ENCODE measurements at places on chromosomes 4 and X.

GRCh38 chrX:139692506-139692849, 15.5 kb downstream of the MCF2 start:
- DNase-seq, result no peak

DNA sequence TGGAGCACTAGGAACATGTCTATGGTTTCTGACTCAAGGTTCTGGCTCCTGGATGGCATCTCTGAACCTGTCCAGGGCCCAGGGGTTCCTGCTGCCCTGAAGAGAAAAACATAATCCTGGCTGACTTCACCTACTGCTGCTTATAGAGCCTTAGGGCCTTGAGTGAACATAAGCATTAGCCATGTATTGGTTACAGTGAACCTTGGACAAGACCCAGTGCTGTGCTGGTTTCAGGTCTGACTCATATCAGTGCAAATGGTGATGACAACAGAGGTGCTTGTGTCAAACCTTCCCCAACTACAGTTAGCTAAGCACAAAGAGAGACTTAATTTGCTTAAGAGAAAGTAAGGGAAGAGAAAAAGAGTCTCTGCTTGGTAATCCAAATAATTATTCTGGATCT, 1047.2 kb downstream of the GLUD2 start:
- no peak for DNase-seq

- no peak for DNase-seq
Observed at GRCh38 chr4:139234253-139234652, 45.8 kb downstream of the MGARP start.

GRCh38 chr4:151455212-151455611, 46.2 kb downstream of the FHIP1A start:
- DNase-seq, result no peak

- DNase-seq, result no peak
Observed at GRCh38 chr4:101187841-101188240, 159.5 kb downstream of the PPP3CA start.

GRCh38 chr4:164997324-164997723, 19.9 kb upstream of the TRIM61 start:
- DNase-seq, result no peak

DNA sequence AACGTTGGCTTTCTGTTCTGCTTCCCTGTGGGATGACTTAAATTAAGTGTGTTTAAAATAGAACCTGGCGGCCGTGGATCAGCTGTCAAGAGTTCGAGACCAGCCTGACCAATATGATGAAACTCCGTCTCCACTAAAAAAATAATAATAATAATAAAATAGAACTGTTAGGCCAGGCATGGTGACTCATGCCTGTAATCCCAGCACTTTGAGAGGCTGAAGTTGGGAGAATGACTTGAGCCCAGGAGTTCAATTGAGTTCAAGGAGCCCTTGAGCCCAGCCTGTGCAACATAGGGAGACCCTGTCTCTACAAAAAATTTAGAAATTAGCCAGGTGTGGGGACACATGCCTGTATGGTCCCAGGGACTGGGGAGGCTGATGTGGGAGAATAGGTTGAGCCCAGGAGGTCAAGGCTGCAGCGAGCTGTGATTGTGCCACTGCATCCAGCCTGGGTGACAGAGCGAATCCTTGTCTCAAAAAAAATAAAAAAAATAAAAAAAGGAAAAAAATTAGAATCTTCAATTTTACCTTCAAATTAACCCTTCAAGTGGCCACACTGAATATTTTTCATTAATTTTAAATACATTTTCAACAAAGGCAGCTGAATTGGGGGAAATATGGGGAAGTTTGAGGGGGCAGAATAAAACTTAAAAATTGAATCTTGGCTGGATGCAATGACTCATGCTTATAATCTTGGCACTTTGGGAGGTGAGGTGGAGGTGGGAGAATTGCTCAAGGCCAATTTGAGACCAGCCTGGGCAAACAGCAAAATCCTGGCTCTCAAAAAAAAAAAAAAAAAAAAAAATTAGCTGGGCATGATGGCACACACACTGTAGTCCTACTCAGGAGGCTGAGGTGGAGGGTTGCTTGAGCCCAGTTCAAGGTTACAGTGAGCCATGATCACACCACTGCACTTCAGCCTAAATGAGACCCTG, 31.8 kb upstream of the HSD17B13 start:
- no peak for DNase-seq

DNA sequence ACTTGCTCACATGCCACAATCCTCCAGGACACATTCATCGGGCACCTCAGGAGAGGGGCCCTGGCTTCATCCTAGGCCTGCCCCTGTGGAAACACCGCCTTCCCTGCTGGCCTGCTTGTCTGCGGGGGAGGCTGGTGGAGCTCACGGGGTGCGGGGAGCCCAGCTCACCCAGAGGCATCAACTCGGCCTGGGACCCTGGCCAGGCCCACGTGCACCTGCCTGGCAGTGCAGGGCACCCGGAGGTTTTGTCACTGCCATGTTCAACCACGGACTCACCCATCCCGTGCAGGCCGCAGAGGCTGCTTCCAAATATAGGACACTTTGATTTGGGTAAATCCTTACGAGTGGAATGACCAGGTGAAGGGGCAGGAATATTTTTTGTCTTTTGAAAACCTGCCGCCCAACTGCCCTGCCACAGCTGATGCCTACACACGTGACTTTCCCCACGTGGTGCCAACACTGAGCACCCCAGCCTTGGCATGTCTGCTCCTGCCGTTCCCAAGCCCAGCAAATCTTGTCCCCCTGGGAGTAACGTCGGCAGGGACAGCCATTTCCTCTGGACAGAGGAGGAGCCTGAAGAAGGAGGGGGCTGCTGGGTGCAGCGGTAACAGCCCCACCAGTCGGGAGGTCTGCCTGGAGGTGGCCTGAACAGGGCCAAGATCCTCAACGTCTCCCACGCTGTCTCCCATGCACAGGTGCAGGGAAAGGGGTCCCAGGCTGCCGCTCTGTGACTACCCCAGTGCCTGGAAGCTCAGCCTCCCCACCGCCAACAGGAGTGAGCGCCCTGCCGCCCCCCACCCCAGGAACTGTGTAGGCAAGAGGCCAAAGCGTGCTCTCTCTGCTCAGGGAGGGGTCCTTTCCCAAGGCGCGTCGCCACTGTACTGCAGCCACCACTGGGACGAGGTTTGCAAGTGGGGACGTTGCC, 8.5 kb downstream of the MXD4 start:
- DNase-seq, result no peak

- DNase-seq, result no peak
Observed at GRCh38 chr4:86011117-86011516, 348.7 kb downstream of the MAPK10 start.

- no peak for DNase-seq
Observed at GRCh38 chr4:1727117-1728031, 6.1 kb downstream of the TACC3 start.

GRCh38 chrX:43373032-43373431, 283.1 kb upstream of the MAOA start:
- DNase-seq, result no peak

DNA sequence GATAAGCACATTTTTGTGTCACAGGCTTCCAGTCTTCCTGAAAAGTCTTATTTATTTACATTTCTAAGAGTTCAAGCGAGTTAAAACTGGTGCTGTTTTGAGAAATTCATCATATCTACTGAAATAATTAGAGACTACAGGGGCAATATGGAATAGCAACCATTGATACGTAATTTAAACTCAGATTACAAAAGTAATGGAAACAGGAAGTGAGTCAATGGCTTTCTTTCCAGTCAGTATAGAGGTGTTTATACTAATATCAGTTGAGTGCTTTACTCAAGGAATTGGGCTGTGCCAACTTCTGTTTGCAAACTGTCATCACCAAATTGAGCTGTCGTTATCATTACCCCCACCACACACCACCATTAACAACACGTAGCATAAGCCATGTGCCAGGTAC, 222.7 kb downstream of the COL25A1 start:
- DNase-seq, result no peak
